CD4-positive, alpha-beta memory T cell (primary cell): ENCODE measurements at places on chromosomes 3 and 15. TPM values are rescaled to one million over a fixed set of nuclear protein-coding genes. Genes with fewer than 3 reads are reported as not detected.

Gene ALAS1
- total RNA-seq: 34.6 TPM

Gene IL1RAP
- total RNA-seq: 11.0 TPM

Gene CPN2
- not detected for total RNA-seq

Gene RAB6B
- 0.55 TPM for total RNA-seq

Gene CAMK1
- 2.6 TPM for total RNA-seq

Gene CYFIP1
- total RNA-seq: 21.5 TPM

Gene ADGRG7
- total RNA-seq: not detected

Gene SOX14
- not detected for total RNA-seq

DNA sequence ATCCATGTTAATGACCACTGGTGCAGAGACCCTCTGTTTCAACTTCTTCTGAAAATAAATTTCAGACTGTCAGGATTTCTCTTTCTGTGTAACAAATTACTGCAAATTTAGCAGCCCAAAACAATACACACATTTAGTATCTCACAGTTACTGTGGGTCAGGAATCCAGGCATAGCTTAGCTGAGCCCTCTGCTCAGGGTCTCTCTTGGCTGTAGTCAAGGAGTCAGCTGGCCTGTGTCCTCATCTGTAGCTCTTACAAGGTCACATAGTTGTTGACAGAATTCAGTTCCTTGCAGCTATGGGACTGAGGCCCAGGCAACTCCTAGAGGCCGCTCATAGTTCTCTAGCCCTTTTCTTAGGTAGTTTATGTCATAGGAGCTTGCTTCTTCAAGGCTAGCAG lies 51.9 kb downstream of the NKIRAS1 start:
- no peaks in the 10 kb centered on the region for H3K27me3 ChIP-seq
- no peak for DNase-seq
- H3K36me3 ChIP-seq: no peaks in the 10 kb centered on the region
- no peak overlapping the region for H3K27ac ChIP-seq
- H3K4me1 ChIP-seq: peaks cover 2% of the 10 kb centered on the region

- peak overlapping the region; percentile 20 for H3K4me3 ChIP-seq
- peaks cover 72% of the 10 kb centered on the region for H3K4me1 ChIP-seq
- no peaks in the 10 kb centered on the region for H3K27me3 ChIP-seq
- no peaks in the 10 kb centered on the region for H3K36me3 ChIP-seq
Observed at GRCh38 chr3:72444656-72445223, 403.5 kb downstream of the SHQ1 start.

DNA sequence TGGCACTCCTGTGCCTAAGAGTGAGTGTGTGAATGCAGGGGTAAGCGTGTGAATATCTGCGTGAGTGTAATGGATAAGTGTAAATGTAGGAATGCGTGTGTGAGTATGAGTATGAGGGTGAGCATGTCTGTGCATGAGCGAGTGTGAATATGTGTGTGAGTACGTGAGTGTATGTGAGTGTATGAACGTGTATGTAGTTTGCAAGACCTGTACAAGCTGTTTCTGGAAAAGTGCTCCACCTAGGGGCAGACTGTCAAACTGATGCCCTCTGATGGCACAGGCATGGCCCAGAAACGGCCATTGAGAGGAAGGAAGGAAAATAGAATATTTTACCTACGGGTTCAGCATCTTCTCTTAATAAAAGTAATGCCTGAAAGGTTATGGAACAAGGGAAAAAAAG lies 24.4 kb upstream of the FRMD4B start:
- no peak overlapping the region for H3K4me3 ChIP-seq
- no peaks in the 10 kb centered on the region for H3K27me3 ChIP-seq
- H3K4me1 ChIP-seq: no peaks in the 10 kb centered on the region
- H3K36me3 ChIP-seq: no peaks in the 10 kb centered on the region
- peak; percentile 57 for DNase-seq

DNA sequence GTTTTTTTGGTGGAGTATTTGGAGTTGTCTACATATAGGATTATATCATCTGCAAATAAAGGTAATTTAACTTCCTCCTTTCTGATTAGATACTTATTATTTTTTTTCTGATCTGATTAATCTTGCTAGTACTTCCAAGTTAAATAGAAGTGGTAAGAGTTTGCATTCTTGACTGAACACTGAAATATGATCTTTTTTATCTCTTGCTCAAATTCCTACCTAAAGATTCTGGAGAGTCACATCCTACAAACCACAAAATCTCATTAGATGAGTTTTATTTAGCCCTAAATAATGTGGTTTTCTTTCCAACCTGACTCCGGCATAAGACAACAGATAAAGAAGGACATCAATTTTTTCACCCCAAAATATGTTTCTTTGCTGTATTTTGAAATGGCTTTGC lies 977.9 kb upstream of the GBE1 start:
- no peaks in the 10 kb centered on the region for H3K27me3 ChIP-seq
- H3K4me3 ChIP-seq: no peak overlapping the region
- H3K27ac ChIP-seq: no peak overlapping the region
- DNase-seq: no peak

- peaks cover 54% of the 10 kb centered on the region for H3K4me1 ChIP-seq
- no peak overlapping the region for H3K4me3 ChIP-seq
- no peaks in the 10 kb centered on the region for H3K36me3 ChIP-seq
Observed at GRCh38 chr15:31387092-31387478, 60.5 kb downstream of the KLF13 start.

DNA sequence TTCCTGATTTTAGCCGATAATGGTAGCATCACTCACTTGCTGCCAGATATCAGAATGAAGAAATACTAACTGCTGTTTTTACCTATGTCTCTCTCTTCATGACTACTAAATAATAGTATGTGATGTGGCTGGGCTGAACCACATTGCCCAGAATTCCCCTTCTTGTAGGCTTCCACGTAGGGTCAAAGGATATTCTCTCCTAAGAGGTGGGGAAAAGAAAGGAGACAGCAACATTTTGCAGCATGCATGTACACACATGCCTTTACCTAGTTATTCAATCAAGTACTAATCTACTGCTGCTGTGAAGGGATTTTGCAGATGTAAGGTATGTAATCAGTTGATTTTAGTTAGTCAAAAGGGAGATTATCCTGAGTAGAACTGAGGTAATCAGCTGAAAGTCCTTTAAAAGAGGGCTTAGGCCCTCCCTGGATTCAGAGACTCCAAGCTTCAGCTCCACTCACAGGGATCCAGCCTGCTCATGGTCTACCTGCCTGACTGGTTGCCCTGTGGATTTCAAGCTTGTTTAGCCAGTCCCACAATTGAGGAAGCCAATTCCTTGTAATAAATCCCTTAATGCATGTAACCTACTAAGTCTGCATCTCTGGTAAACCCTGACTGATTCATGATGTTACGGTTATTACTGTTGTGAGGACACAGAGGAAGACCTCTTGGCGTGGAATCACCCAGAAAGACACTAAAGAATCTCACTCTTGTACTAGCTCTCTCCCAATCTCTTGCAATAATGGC lies 20.4 kb downstream of the PLD1 start:
- H3K36me3 ChIP-seq: no peaks in the 10 kb centered on the region
- no peaks in the 10 kb centered on the region for H3K27me3 ChIP-seq
- H3K4me3 ChIP-seq: no peak overlapping the region
- no peak overlapping the region for H3K27ac ChIP-seq
- no peaks in the 10 kb centered on the region for H3K4me1 ChIP-seq
- no peak for DNase-seq

GRCh38 chr15:33982516-33982915 lies 14.2 kb downstream of the CHRM5 start:
- no peak overlapping the region for H3K4me3 ChIP-seq
- no peaks in the 10 kb centered on the region for H3K36me3 ChIP-seq
- no peak overlapping the region for H3K27ac ChIP-seq
- H3K27me3 ChIP-seq: no peaks in the 10 kb centered on the region
- H3K4me1 ChIP-seq: no peaks in the 10 kb centered on the region
- DNase-seq: no peak

DNA sequence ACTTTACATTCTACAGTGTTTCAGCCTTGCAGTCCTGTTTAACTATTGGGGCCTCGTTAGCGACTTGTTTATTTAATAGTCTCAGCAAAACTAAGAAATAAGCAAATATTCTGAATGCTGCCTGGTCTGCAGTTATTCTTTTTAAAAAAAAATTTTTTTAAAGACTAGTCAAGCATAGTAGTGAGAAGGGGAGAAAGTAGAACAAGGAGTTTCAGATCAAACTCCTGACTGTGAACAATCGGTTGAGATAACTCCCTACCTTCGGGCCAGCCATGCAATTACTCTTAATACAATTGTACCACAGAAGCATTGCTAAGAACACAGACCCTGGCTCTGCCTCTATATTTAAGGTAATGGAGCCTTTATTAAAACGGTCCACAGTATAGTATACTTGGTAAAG lies 5.8 kb upstream of the DUT start:
- H3K4me1 ChIP-seq: peaks cover 8% of the 10 kb centered on the region
- H3K4me3 ChIP-seq: no peak overlapping the region
- no peak for DNase-seq
- H3K27ac ChIP-seq: no peak overlapping the region
- H3K36me3 ChIP-seq: no peaks in the 10 kb centered on the region
- no peaks in the 10 kb centered on the region for H3K27me3 ChIP-seq

- H3K4me3 ChIP-seq: no peak overlapping the region
- no peak overlapping the region for H3K27ac ChIP-seq
- no peaks in the 10 kb centered on the region for H3K4me1 ChIP-seq
Observed at GRCh38 chr3:46860810-46861604, 2.2 kb downstream of the MYL3 start.

GRCh38 chr3:136954251-136954650 lies 3.5 kb upstream of the IL20RB start:
- H3K27ac ChIP-seq: no peak overlapping the region
- H3K36me3 ChIP-seq: no peaks in the 10 kb centered on the region
- peaks cover 15% of the 10 kb centered on the region for H3K4me1 ChIP-seq
- no peaks in the 10 kb centered on the region for H3K27me3 ChIP-seq
- H3K4me3 ChIP-seq: no peak overlapping the region

DNA sequence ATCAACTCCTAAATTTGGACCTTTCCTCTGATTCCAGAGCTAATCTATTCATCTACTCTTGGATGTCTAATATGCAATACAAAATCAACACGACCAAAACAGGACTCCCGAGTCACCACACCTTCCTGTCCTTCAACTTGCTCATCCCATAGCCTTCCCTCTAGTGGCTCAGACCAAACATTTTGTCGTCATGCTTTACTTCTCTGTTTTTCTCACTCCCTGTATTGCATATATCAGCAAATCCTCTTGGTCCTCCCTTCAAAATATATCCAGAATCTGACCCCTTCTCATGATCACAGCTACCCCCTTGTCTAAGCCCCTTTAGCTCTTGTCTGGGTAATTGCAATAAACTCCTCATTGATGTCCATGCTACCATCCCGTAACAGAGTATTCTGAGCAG lies 30.5 kb upstream of the DCP1A start:
- H3K4me1 ChIP-seq: no peaks in the 10 kb centered on the region
- no peak overlapping the region for H3K27ac ChIP-seq
- no peaks in the 10 kb centered on the region for H3K27me3 ChIP-seq
- no peak overlapping the region for H3K4me3 ChIP-seq
- no peaks in the 10 kb centered on the region for H3K36me3 ChIP-seq

DNA sequence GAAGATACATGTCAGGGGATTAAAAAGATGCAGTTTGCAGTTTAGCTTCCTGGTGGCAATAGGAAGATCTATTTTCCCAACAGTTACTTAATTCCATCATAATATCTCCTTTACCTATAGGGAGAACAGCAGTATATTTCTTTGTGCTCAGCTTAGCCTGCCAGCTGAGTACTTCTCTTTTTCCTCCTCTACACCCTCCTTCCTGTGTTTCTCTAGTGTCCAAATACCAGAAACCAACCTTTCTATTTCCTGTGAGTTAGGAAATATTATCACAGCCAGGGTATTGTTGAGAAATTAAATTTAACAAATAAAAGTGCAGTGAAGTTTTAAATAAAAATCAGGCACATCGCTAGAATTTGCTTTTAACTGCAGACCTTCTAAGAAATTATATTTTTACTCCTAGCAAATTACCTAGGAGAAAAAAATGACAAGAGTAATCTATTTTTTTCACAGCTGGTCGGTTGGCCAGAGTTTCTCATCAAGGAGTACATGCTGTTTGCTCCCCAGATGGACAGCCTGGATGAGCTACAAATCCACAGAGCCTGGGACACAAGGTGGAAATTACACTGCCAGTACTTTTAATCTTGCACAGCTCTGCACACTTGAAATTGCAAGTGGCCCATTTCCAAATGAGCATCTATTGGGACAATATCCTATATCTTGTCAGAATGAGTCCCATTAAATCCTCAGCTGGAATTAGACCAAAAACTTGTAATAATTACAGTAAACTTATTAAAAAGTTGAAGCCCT lies 185.2 kb upstream of the CFAP20DC start:
- H3K36me3 ChIP-seq: no peaks in the 10 kb centered on the region
- no peak overlapping the region for H3K27ac ChIP-seq
- no peak for DNase-seq

GRCh38 chr15:56243163-56244037 lies at the start of gene RFX7:
Gene RFX7, minus strand, starts transcription at chr15:56243879. Its CDS starts 594 bp downstream, at chr15:56243285.
- H3K4me3 ChIP-seq: peak within 1 kb of the TSS; percentile 81
- H3K27me3 ChIP-seq: no peaks in the 10 kb centered on the region
- peak; percentile 77 for DNase-seq
- peaks cover 53% of the 10 kb centered on the region for H3K4me1 ChIP-seq

DNA sequence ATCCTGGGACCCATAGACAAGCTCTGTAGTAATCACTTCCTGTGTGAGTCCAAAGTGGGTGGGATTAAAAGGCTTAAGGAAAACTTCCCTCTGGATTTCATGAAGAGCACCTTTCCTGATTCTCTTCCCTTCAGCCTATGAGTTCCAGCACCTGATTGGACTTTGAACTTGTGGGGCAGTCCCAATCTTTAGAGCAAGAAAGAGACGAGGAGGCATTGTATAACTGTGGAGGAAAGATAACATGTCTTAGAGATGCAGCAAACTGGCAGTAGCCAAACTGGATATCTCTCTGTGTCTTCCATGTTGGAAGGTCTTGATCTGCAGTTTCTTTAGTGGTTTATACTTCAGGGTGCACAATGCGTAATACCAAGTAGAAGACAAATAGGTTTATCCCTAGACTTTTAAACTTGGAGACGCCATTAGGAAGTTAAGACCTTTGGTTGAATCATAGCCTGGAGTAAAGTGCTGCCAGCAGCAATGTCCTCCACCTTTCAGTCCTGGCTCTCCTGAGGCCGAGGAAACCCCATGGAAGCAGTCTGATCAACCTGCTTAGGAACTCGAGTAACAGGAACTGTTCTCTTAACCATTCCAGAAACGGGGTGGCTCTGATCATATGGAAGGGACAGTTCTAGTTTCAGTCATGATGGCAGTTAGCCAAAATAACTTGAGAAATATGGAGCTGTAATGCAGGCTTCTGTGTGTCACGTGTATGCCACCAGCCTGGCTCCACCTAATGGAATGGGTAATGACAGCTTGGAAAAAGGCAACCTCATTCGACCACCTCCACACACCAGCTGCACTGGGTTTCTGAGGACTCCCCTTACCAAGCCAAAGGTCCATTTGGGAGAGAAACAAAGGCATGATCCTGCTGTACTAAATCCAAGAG lies 4.7 kb downstream of the EIF1B start:
- H3K4me1 ChIP-seq: peaks cover 24% of the 10 kb centered on the region
- no peak overlapping the region for H3K4me3 ChIP-seq
- H3K27ac ChIP-seq: no peak overlapping the region
- no peak for DNase-seq
- H3K27me3 ChIP-seq: no peaks in the 10 kb centered on the region
- peaks cover 33% of the 10 kb centered on the region for H3K36me3 ChIP-seq

- H3K4me1 ChIP-seq: no peaks in the 10 kb centered on the region
- H3K27me3 ChIP-seq: no peaks in the 10 kb centered on the region
- no peak overlapping the region for H3K27ac ChIP-seq
Observed at GRCh38 chr15:47266566-47266965, 450.7 kb upstream of the SEMA6D start.
